Inflammatory macrophage treated with lipopolysaccharide for 4 hours (primary cell): ENCODE measurements at places on chromosomes 3 and 15.
A peak's percentile ranks its signal among the peaks of the same experiment; 100 is the strongest.

DNA sequence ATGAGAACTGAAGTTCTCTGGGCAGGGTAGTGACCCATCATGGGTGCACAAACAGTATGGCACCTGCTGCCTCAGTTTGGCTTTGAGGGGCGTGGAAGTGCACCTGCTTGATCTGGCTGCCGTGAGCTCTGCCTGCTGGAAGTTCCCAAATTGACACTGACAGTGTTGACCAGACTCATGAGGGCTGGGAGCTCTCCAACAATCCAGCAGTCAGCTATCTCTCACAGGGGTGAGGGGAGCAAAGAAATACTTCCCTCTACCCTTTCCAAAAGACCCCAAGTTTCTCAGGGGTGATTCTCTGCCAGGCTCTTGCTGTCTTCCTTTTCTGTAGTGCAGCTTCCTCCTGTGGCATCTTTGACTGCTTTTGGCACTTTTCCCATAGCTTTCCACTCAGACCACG, 49.4 kb upstream of the ROBO1 start:
- DNase-seq, result no peak

DNA sequence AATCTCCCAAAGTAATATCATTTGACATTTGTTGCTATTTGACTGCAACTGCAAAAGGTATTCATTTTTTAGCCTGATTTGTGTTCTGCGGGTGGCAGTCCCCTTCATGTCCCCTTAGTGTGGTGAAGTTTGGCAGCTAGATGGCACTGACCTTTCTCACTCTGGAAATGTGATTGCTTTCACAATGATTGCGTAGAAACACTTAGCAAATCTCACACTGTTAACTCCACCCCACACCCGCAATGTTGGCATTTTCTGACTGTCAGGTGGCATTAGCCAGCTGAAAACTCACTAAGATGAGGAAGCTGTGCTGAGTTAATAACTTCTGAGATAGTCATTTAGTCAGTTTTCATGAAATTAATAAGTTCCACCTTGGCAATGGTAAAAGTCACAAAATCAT, 76.9 kb downstream of the TRIM69 start:
- peak; percentile 75 for DNase-seq

DNA sequence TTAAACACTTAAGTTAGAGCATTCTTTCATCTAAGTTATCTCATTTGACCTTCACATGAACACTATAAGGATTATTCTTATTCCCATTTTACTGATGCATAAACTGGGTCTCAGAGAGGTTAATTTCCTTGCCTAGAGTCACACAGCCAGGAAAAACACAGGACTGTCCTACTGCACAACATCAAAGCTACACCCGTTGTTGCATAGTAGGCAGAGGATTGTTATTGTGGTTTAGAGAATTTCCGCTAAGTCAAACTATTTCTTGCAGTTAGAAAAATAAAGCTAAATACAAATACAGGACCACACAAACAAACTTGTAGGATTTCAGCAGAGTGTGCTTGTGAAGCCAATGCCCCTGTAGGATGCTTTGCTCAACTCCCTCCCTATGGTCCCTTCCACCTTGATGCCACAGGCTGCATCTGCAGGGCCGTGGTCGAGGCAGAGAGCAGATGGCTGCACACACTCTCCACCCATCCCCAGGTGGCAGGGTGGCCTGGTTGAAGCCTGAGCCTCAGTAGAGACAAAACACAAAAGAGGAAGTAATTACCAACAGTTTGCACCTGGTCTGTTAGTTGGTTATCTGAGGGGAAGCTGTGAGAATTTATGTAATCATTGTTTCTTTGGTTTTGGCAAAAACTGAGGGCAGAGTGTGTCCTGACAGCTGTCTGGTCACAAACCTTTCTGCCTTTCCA, 41.1 kb upstream of the SKOR1 start:
- no peak for DNase-seq

DNA sequence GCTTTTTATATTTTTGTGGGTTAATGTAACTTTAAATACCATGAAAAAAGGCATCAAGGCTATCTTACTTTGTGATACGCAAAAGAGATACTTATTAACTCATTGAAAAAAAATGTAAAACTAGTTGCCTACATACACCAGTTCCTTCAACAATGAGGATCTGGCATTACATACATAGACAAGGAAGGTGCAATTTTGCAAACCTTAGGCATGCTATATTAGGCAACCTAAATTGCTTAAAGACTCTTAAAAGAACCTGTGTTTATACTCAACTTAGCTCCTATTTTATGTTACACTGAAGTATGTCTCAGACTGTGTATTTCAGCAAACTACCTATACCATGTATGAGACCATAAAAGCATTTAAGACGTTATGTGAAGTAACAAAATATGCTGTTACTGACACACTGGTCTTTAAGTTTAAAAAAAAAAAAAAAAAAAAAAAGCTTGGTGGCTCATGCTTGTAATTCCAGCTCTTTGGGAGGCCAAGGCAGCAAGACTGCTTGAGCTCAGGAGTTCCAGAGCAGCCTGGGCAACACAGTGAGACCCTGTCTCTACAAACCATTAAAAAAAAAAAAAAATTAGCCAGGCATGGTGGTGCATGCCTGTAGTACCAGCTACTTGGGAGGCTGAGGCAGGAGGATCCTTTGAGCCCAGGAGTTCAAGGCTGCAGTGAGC, 9.1 kb downstream of the TASOR start:
- DNase-seq, result no peak

DNA sequence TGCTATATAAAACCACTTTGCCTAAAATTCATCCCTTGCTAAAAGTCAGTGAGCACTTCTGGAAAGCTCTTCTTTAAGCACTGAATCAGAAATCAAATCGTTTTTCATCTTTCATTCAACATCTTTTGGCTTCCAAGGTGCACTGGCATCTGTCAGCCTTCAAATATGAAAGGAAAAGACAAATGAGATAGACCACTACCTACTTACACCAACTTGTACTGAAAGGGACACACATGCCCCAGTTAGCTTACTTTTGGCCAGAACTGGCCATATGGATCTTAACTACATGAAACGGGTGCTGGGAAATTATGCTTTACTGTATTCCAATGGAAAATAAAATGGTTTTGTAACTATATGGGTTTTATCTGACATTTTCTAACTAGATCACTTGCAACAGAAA, 332.0 kb upstream of the ARPP21 start:
- no peak for DNase-seq

DNA sequence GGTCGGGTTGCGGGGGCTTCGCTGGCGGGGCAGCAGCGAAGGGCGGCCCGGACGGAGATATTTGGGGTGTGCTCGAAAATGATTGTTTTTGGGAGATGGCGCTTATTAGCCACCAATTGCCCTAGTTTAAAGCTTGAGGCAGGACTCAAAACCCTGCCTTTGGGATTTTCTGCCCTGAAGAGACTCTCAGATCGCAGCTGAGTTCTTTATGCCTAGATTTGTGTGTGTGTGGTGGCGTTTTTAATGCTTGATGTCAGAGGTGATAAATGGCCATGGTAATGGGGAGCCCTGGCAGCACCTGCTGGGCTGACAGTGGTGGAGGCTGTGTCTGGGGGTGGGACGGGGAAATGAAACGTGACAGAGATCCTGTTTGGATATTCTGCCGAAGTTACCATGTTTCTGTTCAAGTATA, 604 bp downstream of the KCTD6 start:
- DNase-seq, result no peak

DNA sequence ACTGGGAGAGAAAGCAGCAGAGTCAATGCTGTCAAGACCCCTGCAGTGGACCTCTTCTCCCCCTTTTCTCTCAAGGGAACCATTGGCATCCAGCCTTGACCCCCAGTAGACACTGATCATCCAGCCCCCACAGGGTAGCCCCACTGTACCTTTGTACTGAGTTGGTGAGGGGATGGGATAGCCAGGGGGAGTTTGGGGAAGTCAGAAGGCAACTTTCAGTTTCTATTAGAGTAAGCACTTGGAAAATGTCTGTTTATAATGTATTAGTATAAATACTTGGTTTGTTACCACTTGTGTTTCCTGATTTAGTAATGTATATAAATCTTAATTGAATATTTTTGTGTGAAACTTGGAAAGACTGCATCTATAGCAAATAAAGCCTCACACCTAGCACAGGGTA, 25.0 kb downstream of the DAG1 start:
- peak; percentile 74 for DNase-seq

DNA sequence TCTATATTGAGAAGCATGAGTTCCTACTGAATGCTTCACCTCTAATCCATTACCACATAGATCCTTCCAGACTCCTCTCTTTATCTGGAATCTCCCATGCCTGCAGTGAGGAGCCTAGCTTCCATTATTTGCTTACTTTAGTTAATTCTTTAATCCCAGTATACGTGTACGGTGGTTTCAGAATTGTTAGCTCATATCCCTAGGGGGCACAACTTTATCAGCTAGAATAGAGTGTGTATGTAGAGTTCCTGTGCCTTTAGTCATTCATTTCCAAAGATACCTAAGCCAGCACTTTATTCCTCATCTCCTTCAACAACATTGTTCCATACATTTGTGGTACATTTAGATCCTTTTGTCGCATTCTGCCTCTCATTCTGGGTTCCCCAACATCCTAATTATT, 226.0 kb downstream of the TJP1 start:
- no peak for DNase-seq

- no peak for DNase-seq
Measured at GRCh38 chr15:39488516-39488915, 92.4 kb upstream of the THBS1 start.

DNA sequence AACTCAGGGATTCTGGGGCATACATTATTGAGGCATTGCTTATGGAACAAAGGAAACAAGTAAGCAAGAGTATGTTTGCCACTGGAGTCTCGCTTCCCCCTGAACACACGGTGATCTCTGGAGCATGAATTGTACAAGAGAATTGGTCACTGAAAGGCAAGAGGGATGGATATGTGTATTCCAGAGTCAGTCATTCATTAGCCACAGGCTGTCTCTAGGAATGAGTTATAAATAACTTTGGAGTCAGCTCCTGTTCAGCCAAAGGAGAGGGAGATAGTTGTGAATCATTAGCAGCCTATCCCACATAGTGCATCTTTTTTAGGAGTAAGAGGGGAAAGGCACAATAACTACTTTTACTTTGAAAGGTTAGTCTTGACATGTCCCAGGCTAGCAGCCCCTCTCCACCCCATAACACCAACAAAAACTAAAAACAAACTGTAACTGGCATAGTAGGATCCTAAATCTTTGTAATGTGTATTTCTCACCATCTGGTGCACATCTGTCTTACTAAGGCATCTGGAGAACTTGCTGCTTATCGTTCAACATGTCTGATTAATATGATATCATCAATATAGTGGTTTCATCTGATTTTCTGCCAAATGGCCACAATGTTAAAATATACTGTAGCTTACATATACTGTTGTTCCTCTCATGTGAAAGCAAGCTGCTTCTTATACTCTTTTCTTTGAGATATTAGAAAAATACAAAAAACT, 462.2 kb downstream of the GRM7 start:
- no peak for DNase-seq

DNA sequence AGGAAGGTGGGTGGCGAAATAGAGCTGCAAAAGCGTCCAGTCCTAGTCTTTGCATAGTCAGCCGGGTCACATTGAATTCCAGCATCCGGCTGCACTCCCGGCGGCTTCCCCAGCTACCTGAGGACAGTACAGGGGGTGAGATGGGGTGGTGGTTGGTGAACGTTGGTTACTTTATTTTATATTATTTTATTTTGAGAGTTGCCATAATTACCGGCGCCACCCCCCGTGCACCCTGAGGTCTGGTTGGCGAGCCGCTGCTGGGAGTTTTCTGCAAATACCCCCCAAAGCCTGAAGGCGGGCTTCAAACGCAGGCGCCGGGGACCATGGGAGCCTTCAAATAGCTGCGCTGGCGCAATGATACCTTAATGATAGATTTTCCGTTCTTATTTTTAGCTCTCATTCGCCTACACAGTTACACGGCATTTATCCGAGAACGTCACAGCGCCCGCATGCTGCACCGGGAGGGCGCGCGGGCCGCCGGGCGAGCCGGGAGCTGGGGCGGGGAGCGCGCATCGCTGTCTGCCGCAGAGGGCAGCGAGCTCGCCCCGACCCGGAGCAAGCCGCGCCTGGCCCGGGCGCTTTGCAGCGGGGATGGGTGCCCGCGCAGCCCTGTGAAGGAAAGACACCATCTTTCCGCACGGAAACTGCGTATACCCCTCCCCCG, 756 bp upstream of the RASGRF1 start:
- DNase-seq, result no peak

GRCh38 chr3:153072382-153072781, 89.6 kb upstream of the RAP2B start:
- no peak for DNase-seq

- no peak for DNase-seq
Measured at GRCh38 chr15:38895326-38896255, 331.0 kb upstream of the RASGRP1 start.

- DNase-seq, result peak; percentile 4
Measured at GRCh38 chr3:126083511-126083912, 412 bp downstream of the SLC41A3 start.

DNA sequence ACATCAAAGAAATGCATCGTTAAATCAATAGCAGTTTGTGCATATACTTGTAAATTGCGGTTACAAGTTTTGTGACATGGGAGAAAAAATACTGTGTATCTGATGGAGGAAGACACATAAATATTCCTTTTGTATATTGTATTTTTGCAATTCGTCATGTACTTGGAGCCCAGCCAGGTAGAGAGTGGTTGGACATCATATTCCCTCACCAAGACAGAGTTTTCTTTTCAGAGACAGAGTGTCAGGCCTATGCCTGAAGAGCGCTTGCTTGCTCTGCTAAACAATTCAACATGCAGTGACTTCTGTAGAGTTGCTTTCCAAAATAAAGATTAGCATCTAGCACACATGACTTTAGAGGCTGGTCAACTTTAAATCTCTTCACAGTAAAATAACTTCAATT, 24.8 kb upstream of the MEIS2 start:
- no peak for DNase-seq

GRCh38 chr15:65189102-65189740, 4.1 kb upstream of the CLPX start:
- peak; percentile 43 for DNase-seq

- DNase-seq, result no peak
Measured at GRCh38 chr3:133884887-133885711, 10.6 kb downstream of the RAB6B start.

GRCh38 chr3:147945968-147946519, 536.9 kb downstream of the ZIC1 start:
- no peak for DNase-seq

DNA sequence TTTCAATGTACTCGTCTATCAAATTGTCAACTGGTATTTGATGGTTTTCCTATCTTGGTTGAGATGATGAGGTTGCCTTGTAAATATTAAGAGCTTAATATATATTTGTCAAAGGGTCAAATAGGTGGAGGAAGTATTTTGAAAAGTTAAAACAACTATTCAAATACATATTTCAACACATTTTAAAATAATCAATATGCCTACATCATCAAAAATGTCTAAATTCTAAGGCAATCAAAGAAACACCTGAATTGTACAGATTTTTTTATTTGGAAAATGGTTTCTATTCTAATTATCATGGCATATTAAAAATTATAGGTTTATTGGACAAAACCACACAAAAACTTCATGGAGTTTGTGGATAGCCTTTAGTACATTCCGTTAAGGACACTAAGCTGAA, 461.4 kb upstream of the ONECUT1 start:
- DNase-seq, result no peak

- peak; percentile 44 for DNase-seq
Measured at GRCh38 chr3:158313338-158313927, 203.5 kb downstream of the RSRC1 start.

GRCh38 chr3:160643994-160644393, 33.0 kb upstream of the ARL14 start:
- no peak for DNase-seq

- peak; percentile 66 for DNase-seq
Measured at GRCh38 chr3:114879059-114880031, 267.7 kb downstream of the ZBTB20 start.

GRCh38 chr15:74858369-74858740, 14.8 kb downstream of the SCAMP2 start:
- DNase-seq, result no peak
